Dermis blood vessel endothelial cell (primary cell): ENCODE measurements at places on chromosomes 16 and 17. TPM values are rescaled to one million over a fixed set of nuclear protein-coding genes. Genes with fewer than 3 reads are reported as not detected.
A peak's percentile ranks its signal among the peaks of the same experiment; 100 is the strongest.

- no peak for DNase-seq
Observed at GRCh38 chr16:89346869-89347268, 129.4 kb downstream of the ZNF778 start.

Gene COG1
- total RNA-seq = 18.0 and 22.2 TPM in 2 replicates

DNA sequence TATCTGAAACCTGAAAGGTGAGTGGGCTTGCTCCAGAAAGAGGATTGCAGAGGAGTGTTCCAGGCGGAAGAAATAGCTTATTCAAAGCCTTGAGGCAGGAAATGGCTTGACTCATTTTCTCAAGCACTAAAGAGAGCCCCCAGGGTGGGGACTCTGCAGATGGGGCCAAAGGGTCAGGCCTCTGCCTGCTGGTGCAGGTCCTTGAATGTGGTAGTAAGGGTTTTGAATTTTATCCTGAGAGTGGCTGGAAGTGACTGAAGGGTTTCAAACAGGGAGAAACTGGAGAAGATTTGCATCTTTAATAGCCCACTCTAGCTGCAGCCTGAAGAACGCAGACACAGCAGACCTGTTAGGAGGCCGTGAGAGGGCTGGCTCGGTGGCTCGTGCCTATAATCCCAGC is 144.4 kb downstream of the CCT6B start:
- no peak for DNase-seq

GRCh38 chr16:68096491-68096890 is 11.3 kb downstream of the NFATC3 start:
- DNase-seq = no peak

DNA sequence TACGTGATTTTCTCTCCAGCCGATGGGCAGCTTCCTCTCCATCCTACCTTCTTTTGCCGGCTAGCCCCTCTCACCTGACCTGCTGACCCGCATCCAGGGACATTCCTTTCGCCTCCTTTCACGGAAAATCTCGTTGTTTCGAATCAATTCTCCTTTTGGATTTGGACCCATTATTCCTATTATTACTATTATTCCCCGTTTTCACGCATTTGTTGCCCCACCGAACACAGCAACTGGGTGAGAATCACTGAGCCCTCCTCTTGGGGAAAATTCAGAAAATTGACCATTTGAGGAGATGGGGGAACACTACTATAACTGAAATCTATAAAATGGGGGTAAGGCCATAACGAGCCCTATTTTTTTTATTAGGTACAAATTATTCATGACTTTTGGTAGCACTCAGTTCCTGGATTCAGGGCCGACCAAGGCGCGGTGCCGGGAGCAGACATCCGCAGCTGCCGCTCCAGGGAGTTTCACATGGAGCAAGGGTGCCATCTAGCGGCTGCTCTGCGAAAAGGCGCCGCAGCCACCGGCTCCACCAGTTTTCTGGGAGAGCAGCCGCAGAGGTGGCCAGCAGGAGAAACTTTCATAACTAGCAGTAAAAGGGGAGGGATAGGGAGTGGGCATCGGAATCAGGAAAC is 3.3 kb upstream of the HOXB8 start:
- peak; percentile 92 for DNase-seq

DNA sequence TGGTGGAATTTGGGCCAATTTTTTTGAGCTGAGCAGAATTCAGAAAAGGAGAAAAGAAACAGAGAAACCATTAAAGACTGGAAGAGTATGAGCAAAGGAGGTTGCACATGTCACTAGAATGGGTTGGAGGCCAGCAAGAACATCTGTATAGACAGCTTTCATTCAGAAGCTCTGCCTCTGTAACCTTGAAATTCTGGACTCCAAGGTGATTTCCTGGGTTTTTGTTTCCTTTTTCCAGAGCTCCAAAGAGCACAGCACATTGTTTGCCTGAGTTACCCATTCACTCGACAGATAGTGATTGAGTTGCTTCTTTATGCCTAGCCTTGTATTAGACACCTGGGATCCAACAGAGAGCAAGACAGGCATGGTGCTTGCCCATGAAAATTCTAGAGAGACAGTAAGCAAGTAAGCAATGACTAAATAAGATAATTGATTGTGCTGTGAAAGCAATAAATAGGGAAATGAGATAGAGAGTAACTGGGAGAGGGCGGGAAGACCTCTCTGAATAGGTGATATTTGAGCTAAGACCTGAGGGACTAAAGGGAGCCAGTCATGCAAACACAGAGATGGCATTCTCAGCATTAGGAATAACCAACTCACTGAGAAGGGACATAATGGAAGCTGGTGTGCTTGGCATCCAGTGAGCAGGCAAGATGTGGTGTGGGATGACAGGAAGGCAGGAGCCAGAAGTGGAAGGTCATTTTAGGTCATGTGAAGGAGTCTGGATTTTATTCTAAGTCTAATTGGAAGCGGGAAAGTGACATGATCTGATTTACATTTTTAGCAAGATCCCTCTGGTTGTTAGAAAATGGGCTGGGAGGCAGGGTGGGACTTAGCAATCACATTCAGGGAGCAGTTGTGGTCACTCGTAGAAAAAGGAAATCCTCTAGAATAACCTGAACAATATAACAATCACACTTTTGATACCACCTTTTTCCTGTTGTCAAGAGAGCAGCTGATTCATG is 197.5 kb downstream of the HS3ST3A1 start:
- DNase-seq = no peak

DNA sequence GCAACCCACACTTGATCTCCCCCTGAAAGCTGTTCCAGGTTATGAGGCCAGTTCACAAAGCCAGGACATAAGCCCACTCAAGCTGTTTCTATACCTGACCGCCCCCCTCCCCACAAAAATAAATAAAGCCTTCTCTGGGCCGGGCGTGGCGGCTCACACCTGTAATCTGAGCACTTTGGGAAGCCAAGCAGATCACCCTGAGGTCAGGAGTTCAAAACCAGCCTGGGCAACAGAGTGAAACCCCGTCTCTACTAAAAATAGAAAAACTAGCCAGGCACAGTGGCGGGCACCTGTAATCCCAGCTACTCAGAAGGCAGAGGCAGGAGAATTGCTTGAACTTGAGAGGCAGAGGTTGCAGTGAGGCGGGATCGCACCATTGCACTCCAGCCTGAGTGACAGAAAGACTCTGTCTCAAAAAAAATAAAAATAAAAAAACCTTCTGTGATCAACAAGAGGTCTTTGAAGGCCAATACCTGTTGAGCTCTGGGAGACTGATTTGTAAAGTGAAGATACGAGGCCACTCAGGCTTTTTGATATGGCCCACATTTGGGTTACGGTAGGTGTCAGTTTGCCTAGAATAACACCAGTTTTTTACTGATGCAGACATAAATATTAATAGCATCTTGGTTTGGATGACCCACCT is 2.2 kb downstream of the KDM8 start:
- no peak for DNase-seq

- DNase-seq = no peak
Observed at GRCh38 chr17:34726536-34727384, 147.4 kb downstream of the TMEM132E start.

Gene TBX6
- 0.17 and 0.23 TPM in 2 replicates for total RNA-seq

GRCh38 chr16:58767581-58767980 is 33.5 kb upstream of the GOT2 start:
- DNase-seq = no peak

Gene NPIPA1
- 33.8 and 37.8 TPM in 2 replicates for total RNA-seq

GRCh38 chr17:69999253-69999652 is 75.8 kb upstream of the KCNJ16 start:
- no peak for DNase-seq

DNA sequence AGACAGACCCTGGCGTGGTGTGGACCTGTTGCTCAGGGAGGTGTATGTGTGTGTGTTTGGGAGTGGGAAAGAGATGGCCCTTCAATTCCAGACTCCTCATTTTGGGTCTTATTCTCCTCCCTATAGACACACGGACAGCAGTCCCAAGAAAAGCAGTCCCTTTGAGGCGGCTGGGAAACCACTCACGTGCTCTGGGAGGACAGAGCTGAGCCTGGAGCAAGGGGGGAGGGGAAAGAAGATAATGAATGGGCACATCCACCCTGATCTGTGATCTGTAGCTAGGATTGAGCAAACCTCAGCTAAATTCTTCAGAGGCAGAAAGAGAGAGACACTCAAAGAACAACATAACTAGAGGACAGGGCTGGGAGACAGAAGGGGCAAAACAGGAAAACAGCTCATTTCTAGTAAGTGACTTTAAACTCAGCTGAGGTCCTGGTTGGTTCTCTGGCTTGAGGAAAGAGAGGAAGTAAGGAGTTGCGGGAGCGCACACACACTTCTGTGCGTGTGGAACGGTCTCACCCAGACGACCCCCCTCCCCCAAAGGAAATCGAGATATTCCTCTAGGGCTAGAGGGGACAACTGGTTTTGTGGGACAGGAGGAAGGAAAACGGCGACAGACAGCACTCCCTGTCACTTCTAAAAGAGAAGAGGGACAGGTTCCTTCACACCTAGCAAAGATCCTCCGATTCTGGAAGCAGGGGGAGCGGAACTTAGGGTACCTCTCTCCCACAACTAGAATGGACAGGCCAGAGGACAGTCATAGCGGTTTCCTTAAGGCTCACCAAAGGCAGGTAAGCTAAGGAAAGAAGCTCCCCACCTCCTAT is 658 bp downstream of the RAB5C start:
- peak; percentile 69 for DNase-seq

Gene MRPL12
- total RNA-seq = 8.2 and 10.9 TPM in 2 replicates

Gene CDH13
- 135 and 210 TPM in 2 replicates for total RNA-seq

DNA sequence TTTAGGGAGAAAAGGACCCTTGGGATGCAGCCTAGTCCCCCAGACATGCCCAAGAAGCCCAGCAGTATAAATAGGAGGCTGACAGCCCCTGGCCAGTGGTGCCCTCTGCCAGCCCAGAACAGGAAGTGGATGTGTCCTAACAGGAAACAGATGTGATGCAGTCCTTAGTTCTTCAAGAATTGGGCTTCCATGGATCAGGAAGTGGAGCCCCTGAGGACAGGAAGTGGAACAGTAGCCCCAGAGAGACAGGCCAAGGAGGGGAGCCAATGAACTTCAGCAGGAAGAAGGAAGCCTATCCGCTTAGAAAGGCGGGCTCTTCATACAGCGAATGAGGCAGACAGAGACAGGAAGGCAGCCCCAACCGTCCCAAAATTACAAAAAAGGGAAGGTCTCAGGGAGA is 7.2 kb downstream of the CTF1 start:
- peak; percentile 79 for DNase-seq

- no peak for DNase-seq
Observed at GRCh38 chr17:50170662-50171370, 5.0 kb downstream of the SGCA start.

Gene KRTAP3-2
- total RNA-seq = not detected in 2 replicates

- no peak for DNase-seq
Observed at GRCh38 chr16:17567455-17567854, 96.7 kb upstream of the XYLT1 start.

DNA sequence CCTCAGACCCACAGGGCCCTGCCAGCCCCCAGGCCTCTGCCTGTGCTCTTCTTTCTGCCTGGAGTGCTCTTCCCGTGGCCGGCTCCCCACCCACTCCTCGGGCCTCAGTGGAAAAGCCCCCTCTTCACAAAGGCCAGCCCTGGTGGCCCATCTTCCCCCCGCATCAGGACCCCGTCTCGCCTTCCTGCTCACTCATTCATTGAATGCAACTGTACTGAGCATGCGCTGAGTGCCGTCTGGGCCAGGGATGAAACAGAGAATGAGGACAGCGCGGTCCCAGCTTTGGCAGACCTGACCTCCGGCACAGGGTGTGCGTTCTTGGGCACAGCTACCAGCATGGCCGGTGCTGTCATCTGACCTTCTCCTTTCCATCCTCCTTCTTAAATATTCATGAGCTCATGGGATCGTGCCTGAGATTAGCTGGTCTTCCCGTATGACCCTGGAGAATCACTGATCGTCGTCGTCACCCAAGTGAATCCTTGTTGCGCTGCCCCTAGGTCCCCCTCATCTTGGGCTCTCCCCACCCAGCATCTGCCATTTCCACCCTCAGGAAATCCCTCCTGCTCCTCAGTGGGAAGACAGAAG is 16.4 kb upstream of the OSGIN1 start:
- no peak for DNase-seq

DNA sequence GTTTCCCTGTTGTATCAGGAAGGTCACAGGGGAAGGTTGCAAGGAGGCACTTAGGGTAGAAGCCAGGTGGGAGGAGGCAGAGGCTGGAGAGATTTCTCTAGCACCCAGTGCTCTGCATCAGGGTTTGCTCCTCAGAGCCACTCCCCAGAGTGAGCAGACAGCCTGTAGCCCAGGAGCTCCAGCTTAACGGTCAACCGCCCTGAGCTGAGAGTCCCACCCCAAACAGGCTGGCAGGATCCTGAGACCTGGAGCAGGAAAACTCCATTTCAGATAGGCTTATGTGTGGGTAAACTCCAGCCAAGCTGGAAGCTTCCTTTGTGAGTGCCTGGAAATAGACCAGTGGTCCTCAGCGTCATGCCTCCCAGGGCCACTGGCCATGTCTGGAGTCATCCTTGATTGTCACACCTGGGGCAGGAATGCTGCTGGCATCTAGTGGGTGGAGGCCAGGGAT is 37.9 kb downstream of the MPRIP start:
- no peak for DNase-seq

GRCh38 chr17:35345445-35345925 is 27.9 kb downstream of the SLFN11 start:
- DNase-seq = no peak

- no peak for DNase-seq
Observed at GRCh38 chr17:73802314-73802713, 158.1 kb upstream of the SDK2 start.
